HS-27A (cell line): ENCODE measurements at places on chromosomes 3 and 15.

DNA sequence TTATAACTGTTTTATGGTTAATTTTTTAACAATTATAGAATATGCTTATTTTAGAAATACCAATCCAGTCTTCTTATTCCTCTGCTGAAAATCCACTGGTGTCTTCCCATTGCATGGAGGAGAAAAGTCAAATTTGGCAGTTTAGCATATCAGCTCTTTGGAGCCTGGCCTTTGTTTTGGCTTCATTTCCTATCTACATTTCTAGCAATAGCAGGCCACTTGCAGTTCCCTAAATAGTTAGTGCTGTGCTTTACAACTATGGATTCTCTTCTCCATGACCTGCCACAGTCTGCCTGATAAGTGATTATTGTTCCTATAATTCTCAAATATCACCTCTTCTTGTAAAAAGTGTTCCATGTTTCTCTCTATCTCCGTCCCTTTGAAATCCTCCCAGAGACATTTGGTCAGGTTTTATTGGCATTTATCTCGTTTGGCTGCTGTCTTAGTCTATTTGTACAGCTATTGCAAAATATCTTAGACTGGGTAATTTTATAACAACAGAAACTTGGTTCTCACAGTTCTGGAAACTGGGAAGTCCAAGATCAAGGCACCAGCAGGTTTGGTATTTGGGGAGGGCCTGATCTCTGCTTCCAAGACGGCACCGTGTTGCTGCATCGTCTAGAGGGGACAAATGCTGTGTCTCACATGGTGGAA, 8.2 kb upstream of the SEC22A start:
- no peak for DNase-seq

- peak; percentile 97 for DNase-seq
These were observed 98.2 kb downstream of the NR2F2 start for GRCh38 chr15:96428742-96429141.

GRCh38 chr3:136949708-136950107, 8.1 kb upstream of the IL20RB start:
- DNase-seq = no peak

DNA sequence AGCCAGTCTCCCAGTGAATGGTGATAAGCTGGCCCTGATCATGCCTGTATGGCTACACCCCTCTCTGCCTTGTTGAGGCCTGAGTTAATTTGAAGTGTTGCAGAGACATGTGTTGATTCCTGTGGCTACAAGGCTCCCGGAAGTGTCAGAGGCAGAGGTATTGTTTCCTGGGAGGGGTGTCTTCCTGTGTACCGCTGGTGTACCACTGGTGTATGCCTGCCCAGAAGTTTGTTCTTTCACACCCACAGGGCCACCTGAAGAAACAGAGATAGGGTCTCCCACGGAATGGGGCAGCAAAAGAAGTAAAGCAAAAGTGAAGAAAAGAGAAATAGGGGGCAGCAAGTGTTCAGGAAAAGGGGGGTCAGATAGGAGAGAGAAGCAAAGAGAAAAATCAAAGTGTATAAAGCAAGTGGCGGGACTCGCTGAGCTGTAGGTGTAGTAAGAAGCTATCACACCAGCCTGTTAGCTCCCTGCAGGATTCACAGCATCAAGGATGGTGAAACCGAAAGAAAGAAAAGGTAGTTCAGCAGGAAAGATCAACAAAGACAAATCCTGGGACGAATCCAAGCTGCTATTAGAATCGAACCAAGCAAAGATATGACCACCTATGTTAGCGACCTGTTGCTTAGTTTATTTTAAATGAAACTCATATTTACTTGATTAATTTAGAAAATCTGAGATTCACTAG, 36.6 kb upstream of the CD47 start:
- no peak for DNase-seq

- DNase-seq = no peak
These were observed 2.6 kb downstream of the SPATA12 start for GRCh38 chr3:57063032-57063431.

DNA sequence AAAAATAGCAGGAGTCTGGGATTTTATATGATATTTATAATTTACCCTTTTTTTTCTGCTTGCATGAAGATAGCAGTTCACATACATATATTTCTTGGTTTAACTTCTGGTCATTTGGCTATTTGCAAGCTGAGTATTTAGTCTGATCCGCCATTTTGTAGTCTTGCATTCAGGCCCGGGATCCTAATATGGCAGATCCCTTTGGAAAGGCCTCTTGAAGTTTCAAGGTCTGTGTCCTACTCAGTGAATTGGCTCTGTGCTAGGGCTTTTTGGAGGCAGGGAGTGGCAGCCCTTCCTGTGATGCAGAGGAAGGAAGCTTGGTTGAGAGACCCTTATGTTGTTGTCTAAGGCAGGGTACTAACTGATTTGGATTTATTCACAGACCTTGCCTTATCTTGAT, 2.9 kb downstream of the SNRPN start:
- no peak for DNase-seq

DNA sequence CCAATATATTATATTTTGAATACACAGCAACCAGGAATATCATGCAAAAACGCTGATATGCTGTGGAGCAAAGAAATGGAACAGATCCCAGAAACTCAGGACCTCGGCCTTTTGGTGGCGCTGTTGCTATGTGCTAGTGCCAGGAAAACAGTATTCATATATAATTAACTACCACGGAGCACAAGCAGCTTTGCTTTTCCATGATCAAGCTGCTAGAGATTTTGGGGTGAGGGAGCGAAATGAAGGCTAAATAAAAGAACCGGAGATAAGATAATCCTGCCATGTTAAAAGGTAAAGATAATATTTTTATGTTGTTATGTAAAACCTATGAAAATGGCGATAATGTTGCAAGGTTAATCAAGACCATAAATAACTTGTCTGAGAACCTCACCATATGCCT, 157.7 kb upstream of the FAM3D start:
- DNase-seq = no peak

GRCh38 chr15:42165106-42165505, 8.7 kb upstream of the PLA2G4F start:
- DNase-seq = no peak

DNA sequence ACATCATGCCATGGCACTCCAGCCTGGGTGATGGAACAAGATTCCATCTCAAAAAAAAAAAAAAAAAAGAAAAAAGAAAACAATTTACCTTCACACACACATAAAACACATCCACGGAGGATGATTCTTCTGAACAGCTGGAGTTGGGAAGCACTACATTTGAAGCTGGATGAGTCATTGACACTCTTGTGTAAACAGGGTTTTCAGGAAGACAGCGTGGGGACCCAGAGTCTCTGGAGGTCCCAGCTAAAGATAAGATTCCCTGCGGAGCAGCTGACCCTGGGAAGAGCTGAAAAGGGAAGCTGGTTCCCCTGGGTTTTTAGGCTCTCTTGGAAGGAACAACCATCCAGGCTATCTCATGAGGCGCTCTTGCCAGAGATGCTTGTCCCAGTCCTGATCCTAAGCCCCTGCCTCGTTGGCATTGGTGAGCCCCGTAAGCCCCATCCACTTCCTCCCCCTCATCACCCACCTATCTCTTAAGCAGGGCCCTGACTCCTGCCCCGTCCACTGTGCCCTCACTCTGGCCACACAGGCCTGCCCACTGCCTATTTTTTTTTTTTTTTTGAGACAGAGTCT, 32.0 kb upstream of the FURIN start:
- DNase-seq = no peak

DNA sequence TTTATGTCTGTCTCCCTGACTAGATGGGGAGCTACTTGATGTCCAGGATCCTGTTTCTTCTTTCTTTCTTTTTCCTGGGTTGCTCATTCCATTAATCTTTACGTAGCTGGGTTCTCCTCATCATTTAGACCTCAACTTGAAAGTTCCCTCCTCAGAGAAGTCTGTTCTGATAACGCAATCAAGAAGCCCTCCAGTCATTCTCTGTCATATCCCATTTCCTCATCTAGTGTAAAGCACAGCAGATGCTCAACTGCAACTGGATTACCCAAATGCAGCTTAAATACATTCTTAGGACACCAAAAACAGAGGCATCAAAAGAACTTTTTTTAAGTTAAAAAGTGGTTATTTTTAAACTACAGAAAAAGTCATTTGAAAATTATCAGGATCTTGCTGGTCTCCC, 51.7 kb upstream of the ST3GAL6 start:
- DNase-seq = no peak

- DNase-seq = no peak
These were observed 276.6 kb downstream of the SHQ1 start for GRCh38 chr3:72571638-72572114.

DNA sequence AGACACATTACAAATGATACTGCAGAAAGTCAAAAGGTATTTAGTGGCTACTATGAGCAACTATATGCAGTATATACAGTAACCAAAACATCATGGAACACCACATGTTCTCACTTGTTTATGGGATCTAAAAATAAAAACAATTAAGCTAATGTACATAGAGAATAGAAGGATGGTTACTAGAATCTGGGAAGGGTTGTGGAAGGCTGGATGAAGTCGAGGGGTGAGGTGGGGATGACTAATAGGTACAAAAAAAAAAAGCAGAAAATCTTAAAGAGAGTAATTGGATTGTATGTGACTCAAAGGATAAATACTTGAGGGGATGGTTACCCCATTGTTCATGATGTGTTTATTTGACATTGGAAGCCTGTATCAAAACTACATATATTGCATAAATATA, 848.8 kb upstream of the GBE1 start:
- DNase-seq = peak; percentile 31

DNA sequence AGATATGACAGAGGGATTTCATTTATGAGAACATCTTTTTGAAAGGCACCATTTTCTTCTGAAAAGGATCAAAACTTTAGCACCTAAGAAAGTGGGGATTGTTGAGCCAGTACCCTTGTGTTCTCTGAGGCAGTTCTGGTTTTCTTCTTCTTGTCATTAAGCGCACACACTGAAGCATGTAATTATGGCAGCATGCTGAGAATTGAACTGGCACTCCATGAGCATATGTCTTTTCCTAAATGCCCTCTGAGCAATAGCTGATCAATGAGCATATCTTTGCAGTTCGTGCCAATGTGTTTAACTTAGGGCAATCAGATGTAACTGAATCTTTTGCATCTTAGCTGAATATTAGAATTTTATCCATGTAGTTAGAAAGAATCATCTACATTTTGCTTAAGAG, 53.9 kb upstream of the VGLL3 start:
- DNase-seq = no peak

- DNase-seq = no peak
These were observed 50.6 kb downstream of the RPL39L start for GRCh38 chr3:187088701-187089100.

DNA sequence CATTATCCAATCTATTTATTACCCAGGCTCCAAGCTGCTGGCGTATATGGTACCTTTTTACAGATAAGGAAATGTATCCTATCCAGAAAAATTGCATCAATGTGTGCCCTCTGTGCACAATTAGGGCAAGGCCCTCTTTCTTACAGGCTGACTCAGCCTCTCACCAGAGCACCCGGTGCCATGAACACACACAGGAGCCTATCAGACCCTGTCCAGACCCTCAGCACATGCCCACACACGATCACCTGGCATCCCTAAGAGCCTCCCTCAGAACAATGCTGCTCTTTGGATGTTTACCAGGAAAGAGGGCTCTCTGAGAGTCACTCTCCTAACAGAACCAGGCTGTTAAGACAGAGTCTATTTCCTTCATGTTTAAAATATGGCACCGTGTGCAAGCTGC, 460.0 kb upstream of the TBL1XR1 start:
- DNase-seq = no peak

GRCh38 chr3:190178779-190179178, 58.1 kb upstream of the P3H2 start:
- no peak for DNase-seq

DNA sequence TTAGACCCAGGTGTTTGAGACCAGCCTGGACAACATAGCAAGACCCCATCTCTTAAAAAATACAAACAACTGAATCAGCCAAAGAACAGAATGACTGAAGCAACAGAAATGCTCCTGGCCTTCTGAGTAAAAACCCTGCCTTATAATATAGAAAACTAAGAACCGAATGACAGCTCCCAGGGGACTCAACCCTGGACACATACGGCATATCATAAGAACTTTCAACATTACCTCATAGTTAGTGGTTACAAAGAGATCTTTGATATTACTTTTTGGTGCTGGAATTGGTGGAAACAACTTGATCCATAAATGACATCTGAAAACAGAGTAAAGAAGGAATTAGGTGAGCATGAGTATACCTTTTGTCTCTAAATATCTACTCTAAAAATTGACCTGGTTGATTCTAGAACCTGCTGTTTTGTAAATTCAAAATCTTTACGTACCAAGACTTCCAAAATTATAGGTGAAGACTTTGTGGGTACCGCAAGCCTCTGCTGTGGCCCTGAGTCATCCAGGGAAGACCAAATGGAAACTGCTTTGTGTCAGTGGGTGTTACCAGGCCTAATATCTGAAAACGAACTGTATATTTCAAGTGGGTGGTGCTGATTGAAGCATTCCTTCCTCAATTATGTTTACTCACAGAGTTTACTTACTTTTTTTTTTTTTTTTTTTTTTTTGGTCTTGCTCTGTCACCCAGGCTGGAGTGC, 35.5 kb downstream of the IL5RA start:
- no peak for DNase-seq

DNA sequence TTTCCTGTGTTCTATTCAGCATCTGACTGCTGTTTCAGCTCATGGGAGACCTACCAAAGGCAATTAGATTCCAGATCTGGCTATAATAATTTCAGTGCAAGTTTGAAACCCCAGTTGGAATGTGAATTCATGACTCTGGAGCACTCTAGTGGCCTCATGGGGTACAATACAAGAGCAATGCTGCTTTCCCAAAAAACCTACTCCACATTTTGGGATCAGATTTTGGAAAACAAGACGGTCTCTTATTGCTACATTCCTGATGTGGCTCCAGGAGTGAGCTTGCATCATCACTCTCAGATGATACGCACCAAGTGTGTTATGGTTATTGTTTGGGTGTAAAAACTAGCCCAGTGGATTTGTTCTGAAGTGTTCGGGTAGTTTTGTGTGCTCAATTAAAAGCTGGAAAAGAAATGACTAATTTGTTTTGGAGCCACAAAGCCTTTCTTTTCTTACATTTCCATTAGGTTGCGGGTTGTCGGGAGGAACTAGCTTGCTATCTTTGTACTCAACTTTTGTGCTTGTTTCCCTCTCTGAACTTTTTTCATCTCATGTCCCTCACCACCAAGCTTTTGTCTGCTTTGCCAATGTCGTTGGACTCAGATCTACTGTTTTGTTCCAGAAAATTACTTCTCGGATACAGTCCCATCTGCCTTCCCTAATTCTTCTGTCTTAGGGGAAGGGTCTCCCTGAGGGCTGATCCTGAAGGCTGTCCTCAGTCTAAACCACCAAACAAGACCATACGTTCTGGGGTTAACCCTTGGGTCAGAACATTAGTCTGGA, 272.1 kb downstream of the BBX start:
- no peak for DNase-seq

GRCh38 chr3:54932606-54933005, 4.7 kb upstream of the LRTM1 start:
- DNase-seq = no peak

GRCh38 chr15:61243983-61244593, 15.0 kb upstream of the RORA start:
- DNase-seq = no peak

GRCh38 chr3:158775426-158776410, 26.1 kb upstream of the MFSD1 start:
- no peak for DNase-seq
